IMR-90 (cell line): ENCODE measurements at places on chromosomes 2 and 18.

GRCh38 chr2:8412082-8412481 is 269.8 kb upstream of the ID2 start:
- DNase-seq: no peak

DNA sequence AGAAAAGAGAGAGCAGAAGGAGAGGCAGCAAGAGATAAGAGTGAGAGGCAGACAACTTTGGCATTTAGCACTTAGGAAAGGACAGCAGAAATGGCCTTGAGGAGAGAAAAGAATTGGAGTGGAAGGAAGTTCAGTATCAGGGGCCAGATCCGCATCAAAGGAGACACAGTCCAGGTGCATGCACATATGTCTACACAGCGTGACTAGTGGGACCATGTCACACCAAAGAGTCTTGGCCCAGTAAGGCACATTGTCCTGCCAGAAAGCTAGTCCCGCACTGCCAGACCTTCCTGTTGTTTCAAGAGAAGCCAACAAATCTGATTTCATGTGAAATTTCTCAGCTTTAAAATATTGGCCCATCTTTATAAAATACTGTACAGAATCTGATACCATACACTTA is 8.5 kb upstream of the STK39 start:
- DNase-seq: no peak

GRCh38 chr2:96945014-96945413 is 41.4 kb downstream of the FAM178B start:
- no peak for DNase-seq

DNA sequence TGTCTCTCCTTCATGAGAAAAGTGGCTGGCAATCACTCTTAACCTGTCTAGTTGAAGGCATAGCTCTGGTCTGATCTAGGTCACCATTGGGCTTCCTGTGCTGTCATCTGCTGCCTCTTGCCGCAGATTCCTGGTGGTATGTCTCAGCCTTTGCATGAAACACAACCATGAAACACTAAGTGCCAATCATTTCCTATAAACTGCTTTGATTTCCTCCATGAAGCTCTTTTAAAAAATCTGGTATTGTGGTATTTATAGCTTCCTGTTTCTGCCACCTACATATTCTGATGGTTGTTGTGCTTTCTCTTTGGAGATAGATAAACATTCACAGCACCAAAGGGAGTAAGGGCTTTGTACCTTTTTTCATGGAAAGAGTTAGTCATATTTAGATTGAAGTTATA is 120.0 kb upstream of the EPC2 start:
- no peak for DNase-seq

- DNase-seq: no peak
Observed at GRCh38 chr18:1090758-1091157, 186.1 kb downstream of the ADCYAP1 start.

- peak; percentile 78 for DNase-seq
Observed at GRCh38 chr2:65666156-65666725, 233.8 kb upstream of the SPRED2 start.

DNA sequence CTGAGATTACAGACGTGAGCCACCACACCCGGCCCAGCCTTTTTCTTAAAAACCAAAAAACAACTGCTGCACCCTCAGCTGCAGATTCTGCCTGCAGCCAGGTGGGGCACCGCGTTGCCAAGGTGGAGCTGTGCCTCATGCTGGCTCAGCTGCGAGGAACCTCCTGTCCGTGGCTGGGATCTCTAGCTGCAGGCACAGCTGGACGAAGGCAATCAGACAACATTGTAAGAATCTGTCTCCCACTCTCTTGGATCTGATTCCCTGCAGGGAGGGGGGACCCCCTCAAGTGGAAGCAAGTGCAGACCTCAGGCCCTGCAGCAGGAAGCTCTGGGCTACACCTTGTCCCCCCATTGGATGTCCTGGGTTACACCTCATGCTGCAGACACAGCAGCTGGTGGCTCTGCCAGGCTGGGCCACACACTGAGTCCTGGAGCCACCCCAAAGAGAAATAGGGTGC is 24.1 kb downstream of the CIDEA start:
- DNase-seq: peak; percentile 13

DNA sequence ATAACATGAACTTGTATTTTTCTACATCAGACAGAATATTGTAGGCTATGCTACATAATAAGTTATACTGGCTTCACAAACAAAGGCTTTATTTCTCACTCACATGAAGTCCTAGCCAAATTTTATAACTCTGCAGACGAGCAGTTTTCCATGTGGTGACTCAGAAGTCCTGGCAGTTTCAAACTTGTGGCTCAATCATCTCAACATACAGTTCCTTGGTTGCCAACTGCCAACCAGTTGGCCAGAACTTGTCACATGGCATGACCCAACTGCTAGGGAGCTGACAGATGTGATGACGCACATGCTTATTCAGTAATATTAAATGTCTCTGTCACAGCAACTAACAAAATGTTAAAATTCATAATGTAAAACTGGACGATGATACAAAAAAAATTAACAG is 63.8 kb upstream of the ZC3H15 start:
- peak; percentile 96 for DNase-seq

GRCh38 chr2:47039489-47039870 is 115.6 kb downstream of the STPG4 start:
- DNase-seq: no peak

DNA sequence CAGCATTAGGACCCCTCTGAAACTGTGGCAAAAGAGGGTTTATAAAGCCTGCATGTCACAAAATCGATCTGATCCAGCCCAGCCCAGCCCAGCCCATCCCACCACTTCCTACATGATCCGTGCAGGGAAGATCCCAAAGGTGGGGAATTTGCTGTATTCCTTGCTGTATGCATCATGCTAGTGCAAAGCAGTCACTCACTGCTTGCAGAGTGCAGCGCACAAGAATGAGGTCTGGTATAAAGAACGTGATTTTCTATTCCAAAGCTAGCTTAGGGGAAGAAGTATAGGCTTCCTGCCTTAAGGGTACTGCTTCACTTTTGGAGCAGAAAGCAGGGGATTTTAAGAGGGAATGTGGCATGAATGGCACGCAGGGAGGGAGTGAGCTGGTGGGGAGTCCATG is 18.9 kb upstream of the SERPINB11 start:
- peak; percentile 15 for DNase-seq

DNA sequence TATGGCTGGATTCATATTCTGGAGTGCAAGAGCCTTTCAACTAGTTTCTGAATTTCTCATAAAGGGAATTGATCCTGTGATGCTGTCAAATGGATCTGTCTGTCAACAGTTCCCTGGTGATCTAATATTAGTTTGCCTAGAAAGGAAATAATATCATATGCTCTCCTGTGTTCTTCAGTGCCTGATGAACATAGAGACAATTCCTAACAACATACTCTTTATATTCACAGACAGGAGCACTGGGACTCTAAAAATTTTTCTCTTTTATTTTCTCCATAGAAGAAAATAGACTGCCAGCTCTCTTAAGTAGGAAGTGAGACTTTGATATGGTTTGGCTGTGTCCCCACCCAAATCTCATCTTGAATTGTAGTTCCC is 259.7 kb downstream of the TMX3 start:
- DNase-seq: no peak

GRCh38 chr2:185780890-185781289 is 42.3 kb downstream of the FSIP2 start:
- DNase-seq: no peak

- peak; percentile 40 for DNase-seq
Observed at GRCh38 chr2:127024769-127025358, 82.1 kb downstream of the BIN1 start.

- no peak for DNase-seq
Observed at GRCh38 chr18:13067966-13068365, 76.8 kb downstream of the CEP192 start.

DNA sequence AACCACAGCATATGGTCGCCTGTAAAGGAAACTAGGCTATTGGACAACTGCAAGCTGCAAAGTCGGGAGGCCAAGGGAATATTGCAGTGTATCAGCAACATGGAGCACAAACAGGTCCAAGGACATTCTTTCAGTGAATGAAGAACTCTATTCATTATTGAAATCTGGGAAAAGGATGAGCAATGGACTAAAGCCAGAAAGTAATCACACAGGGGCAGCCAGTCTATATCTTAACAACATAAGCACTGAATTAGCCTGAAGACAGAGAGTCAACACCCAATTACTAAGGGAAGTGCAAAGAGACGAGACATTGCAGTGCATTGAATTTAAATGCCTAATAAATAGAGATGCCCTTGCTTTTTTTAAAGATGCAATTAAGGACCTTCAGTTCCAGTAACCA is 615.5 kb upstream of the SETBP1 start:
- no peak for DNase-seq

- no peak for DNase-seq
Observed at GRCh38 chr18:55665506-55665905, 77.5 kb upstream of the TCF4 start.

GRCh38 chr2:75180476-75180875 is 18.8 kb downstream of the TACR1 start:
- DNase-seq: no peak

- no peak for DNase-seq
Observed at GRCh38 chr2:66443186-66443978, 8.5 kb downstream of the MEIS1 start.

- DNase-seq: peak; percentile 23
Observed at GRCh38 chr2:161238560-161239325, 69.5 kb upstream of the PSMD14 start.

DNA sequence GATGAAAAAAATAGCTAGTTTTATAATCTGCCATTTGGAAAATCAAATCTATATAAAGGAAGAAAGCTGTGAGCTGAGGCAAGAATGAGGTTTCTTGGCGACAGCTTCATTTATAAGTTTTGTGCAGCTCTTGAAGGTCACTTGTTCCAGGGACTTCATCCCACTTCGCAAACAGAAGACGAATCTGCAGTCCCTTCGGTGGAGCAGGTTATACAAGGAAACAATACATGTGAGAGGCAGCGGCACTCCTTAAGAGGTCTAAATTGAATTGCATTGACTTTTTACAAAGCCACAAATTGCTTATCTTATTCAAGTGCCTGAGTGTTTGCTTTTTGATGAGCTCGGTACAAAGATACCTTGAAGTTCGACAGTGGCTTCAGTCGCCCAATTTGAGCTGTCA is 72.2 kb downstream of the C1QL2 start:
- DNase-seq: no peak

DNA sequence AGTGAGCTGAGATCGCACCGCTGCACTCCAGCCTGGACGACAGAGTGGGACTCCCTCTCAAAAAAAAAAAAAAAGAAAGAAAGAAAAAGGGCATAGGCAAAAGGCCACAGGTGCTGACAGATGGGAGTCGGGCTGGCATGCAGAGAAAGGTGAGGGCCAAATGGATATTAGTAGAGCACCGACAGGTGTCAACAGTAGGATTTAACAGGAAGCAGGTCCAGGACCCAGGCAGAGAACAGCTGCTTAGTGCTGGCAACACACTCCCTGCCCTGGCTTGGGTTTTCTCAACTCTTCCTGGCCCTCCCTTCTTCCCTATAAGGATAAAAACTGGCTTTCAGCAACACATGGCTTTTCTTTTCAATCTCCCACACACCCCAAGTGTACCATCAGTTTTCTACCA is 84.9 kb downstream of the MRO start:
- DNase-seq: no peak

DNA sequence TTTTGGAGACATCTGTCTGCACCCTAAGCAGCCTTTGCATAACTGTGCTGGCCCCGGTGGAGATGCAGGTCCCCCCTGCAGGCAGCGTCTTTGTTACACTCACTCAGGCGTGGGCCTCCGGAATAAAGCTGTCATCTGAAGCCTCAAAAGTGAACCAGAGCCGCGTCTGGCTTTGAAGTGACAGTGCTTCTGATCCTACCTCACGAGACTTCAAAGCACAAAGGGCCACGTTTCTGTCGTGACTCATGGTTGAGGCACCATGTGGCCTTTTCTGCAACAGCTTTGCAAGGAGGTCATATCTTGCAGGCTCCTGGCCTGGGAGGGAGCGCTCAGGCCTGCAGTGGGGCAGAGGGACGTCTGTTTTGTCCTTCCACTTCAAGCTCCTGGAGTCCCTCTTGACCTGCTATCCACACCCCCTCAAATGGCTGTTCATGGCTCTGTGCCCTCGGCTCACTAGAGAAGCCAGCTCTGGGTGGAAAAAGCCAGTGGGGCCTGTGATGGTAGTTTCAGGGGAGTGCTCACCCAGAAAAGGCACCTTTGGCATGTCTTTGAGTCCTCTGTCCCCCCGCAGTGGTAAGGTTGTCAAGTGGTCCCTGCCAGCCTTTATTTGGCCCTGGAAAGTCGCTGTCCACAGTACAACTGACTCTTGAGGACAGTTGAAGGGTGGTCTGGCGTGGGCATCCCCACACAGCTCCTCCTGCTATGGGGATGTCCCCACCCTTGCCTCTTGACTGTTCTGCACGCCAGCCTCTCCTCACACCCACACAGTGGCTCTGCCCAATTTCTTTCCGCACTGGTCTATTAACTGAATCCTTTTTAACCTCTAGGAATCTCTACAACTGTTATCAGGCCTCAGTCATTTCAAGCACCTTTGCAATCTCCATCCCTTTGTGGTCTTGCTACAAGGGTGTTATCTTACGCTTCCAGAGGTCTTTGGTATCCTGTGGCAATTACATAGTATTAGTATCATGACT is 19.3 kb downstream of the GPR55 start:
- DNase-seq: peak; percentile 44

DNA sequence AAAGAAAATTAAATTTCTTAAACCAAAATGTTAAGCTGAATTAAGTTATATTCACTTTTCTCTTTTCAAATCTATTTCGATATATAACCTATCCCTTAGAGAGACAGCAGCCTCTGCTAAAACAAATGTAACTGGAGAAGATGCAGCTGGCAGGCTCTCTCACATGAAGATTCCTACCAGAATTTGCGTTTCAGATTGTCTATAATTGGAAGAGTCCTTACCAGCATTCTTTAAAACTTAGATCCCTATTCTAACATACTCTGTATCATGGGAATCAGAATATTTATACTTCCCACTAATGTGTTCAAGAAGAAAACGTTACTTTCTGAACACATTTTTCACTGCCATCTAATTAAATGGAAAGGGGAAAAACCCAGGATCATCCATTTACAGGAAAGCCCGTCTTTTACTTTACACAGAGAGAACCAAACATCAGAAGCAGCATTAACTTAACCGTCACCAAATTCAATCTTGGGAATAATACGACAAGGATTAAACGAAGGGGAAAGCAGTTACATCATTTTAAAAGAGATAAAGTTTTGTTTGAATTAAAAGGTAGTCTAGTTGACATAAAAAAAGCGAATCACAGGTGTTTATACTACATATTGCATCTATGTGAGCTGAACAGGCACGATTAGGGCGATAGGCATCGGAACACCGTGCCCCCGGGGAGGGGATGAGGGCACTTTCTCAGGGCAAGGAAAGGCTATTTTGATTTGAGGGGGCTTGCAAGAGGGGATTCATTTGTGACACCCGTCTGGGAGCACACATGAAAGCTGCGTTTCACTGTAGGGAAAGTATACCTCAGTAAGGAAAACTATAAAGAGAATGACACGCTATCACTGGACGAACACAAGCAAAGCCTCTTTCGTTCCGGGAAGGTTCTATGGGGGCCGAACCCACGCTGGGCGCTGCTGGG is 1.3 kb downstream of the PTPN2 start:
- peak; percentile 57 for DNase-seq

DNA sequence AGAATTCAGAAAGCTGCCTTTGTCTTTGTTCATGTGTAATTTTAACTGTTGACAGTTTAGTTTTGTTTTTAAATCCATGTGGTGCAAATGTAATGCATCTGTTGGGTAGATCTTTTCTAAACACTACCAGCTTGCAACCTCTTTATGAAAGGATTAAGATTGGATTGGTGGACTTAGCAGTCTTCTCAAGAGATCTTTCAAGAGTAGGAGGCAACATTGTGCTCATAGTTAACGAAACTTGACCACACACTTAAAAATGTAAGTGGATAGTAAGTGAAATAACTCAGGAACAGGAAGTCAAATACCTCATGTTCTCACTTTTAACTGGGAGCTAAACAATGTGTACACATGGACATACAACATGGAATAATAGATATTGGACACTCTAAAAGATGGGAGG is 579.0 kb downstream of the RIT2 start:
- no peak for DNase-seq

GRCh38 chr2:208142240-208142924 is 3.6 kb downstream of the CRYGB start:
- DNase-seq: peak; percentile 4
